ENCODE measurements at places on chromosomes 4 and X.

DNA sequence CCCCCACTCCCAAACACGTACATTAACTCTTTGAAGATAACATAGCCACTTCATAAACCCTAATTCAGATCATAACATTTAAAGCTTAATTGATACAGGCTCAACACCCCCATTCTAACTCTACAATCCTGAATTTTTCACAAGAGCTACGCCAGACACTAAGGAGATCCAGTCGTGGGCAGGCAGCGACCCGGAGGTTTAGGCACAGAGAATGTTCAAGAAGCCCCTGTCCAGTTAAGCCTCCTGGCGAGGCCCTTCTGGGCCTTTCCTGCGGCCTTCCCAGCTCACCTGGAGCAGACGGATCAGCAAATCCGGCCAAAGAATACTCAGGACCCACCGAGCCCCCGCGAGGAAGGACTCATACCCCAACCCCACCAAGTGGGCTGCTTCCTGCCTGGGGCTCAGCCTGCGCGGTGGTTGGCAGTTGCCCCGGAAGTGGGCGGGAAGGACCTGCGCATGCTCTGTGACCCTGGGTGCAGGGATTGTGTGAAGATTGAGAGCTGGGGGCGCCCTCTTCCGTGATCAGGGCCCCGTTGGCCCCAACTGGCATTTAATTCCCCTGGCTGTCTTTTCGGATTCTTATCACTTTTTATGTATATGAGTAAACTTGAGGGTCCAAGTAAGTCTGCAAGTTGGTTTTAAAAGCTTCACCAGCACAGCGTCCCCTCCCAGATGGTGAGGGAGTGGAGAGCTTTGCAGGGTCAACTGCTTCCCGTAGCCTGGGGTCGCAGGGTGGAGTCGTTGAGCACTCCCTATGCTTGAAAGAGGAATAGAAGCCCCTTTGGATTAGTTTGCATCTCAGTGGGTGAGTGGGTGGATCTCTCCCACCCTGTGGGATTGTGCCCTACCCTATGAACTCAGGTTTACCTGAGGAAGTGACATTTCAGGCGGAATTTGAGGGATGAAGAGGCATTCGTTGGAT lies at the start of gene TRIM61:
TSS of gene TRIM61 (minus strand) at position 415 of the 922 bp plus-strand sequence. CDS start 7,655 bp downstream, outside the sequence.
- peaks cover 22% of the 10 kb centered on the region for H3K4me1 ChIP-seq
- peak; percentile 93 for ATAC-seq
- peak within 1 kb of the TSS; percentile 81 for H3K27ac ChIP-seq
- H3K4me3 ChIP-seq = peak within 1 kb of the TSS; percentile 90
- H3K36me3 ChIP-seq = peaks cover 19% of the 10 kb centered on the region

GRCh38 chr4:131441004-131441688 lies 1707.9 kb upstream of the PCDH10 start:
- peak; percentile 36 for ATAC-seq
- H3K4me1 ChIP-seq = no peaks in the 10 kb centered on the region
- no peaks in the 10 kb centered on the region for H3K27me3 ChIP-seq
- H3K27ac ChIP-seq = no peak overlapping the region
- no peak overlapping the region for H3K4me3 ChIP-seq
- no peaks in the 10 kb centered on the region for H3K36me3 ChIP-seq

DNA sequence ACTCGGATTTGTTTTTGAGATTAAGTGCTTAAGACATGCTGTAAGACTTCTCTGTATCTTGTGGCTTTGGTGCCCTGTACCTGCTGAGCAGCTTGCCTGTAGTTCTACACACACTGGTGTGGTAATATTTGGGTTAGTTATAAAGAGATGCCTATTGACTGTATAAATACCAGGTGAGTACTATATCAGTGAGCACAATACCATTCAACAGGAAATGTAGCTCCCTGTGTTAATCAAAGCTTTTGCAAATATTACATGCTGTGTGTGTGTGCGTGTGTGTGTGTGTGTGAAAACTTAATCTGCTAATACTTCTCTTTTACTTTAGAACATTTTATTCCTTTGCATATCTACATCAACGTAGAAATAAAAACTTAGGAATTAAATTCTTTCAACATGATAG lies 30.1 kb downstream of the MYOZ2 start:
- no peaks in the 10 kb centered on the region for H3K36me3 ChIP-seq
- H3K4me3 ChIP-seq = no peak overlapping the region
- H3K4me1 ChIP-seq = no peaks in the 10 kb centered on the region
- H3K27me3 ChIP-seq = no peaks in the 10 kb centered on the region
- H3K27ac ChIP-seq = no peak overlapping the region
- ATAC-seq = no peak

DNA sequence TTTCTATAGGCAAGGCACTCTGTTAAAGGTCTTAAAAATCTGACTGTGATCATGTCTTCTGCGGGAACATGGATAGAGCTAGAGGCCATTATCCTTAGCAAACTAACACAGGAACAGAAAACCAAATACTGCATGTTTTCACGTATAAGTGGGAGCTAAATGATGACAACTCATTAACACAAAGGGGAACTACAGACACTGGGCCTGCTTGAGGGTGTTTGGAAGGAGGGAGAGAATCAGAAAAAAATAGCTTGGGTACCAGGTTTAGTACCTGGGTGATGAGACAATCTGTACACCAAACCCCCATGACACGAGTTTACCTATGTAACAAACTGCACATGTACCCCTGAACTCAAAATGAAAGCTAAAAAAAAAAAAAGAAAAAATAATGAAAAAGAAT lies 12.1 kb downstream of the SLC7A11 start:
- H3K4me3 ChIP-seq = no peak overlapping the region
- no peaks in the 10 kb centered on the region for H3K36me3 ChIP-seq
- ATAC-seq = no peak
- H3K27me3 ChIP-seq = no peaks in the 10 kb centered on the region
- H3K4me1 ChIP-seq = no peaks in the 10 kb centered on the region

DNA sequence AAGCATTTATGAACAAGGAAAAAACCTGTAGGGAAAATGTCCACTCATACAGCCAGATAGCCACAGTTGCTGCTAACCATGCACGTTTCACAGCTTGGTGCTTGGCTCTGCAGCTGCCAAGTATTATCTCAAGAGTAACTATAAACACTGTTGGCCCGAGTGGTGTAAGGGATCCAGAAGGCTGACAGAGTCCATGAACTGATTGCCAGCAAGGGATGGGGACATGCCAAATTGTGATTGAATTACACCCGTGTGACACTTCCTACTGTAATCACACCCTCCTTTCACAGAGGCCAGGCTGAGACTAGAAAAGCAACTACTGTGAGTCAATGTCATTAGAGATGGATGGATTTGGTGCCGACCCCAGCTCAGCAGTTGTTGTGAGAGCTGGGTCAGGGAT lies 223.9 kb upstream of the ANKRD50 start:
- no peaks in the 10 kb centered on the region for H3K36me3 ChIP-seq
- H3K4me3 ChIP-seq = no peak overlapping the region
- H3K27ac ChIP-seq = no peak overlapping the region
- H3K27me3 ChIP-seq = no peaks in the 10 kb centered on the region
- ATAC-seq = peak; percentile 34

DNA sequence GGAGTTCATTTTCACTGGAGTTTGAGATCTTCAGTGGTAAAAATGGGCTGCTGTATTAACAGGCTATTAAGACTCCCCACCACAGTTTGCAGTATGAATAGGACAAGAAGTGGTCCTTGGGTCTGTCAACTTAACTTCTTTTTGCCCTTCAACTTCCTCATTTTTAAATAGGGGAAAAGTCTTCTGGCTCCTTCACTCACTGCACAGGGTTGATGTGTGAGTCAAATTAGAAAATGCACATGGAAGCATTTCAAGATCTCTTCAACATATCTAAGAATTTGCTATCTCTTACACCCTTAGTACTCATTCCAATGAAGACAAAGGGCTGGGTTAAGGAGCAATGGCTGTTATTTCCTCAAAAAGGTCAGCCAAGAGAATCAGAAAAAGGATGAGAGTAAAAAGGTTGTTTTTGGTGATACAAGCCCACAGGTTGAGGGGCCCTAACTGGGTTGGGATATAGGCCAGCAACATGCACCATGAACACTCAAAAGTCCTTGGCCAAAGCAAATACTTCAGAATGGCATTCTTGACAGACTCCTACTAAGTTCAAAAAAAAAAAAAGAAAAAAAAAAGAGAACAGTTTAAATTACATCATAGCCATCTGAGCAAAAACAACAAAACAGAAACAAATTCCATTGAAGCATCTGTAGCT lies 13.4 kb downstream of the PDE5A start:
- no peak for ATAC-seq
- no peaks in the 10 kb centered on the region for H3K27me3 ChIP-seq
- no peak overlapping the region for H3K27ac ChIP-seq
- H3K36me3 ChIP-seq = no peaks in the 10 kb centered on the region

- H3K27ac ChIP-seq = no peak overlapping the region
- H3K27me3 ChIP-seq = no peaks in the 10 kb centered on the region
- H3K4me3 ChIP-seq = no peak overlapping the region
- ATAC-seq = no peak
Observed at GRCh38 chr4:83920375-83920774, 384.5 kb downstream of the GPAT3 start.

DNA sequence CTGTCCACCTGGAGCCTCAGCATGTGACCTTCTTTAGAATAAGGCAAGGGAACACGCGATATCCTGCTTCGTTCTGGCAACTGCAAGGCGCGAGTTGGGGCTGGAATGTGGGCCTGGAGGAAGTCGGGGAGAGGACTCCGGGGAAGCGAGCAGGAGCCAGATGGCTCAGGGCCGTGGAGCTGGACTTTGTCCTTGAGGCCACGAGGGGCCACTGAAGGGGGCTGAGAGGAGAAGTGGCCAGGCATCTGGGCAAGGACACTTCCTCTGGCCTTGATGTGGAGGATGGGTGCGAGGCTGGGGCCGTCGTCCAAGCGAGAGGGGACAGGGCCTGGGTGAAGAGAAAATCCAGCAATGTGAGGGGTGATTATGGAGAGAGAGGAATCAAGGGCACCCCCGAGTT lies 12.2 kb upstream of the DUSP9 start:
- no peak overlapping the region for H3K27ac ChIP-seq
- no peak overlapping the region for H3K4me3 ChIP-seq
- no peaks in the 10 kb centered on the region for H3K4me1 ChIP-seq
- peaks cover 26% of the 10 kb centered on the region for H3K27me3 ChIP-seq
- ATAC-seq = no peak
- no peaks in the 10 kb centered on the region for H3K36me3 ChIP-seq

GRCh38 chr4:171962110-171962509 lies 148.9 kb downstream of the GALNTL6 start:
- H3K4me1 ChIP-seq = no peaks in the 10 kb centered on the region
- no peak for ATAC-seq
- no peak overlapping the region for H3K4me3 ChIP-seq
- H3K36me3 ChIP-seq = no peaks in the 10 kb centered on the region

- no peak overlapping the region for H3K4me3 ChIP-seq
- H3K4me1 ChIP-seq = no peaks in the 10 kb centered on the region
- no peak for ATAC-seq
- H3K36me3 ChIP-seq = peaks cover 24% of the 10 kb centered on the region
- H3K27ac ChIP-seq = no peak overlapping the region
- no peaks in the 10 kb centered on the region for H3K27me3 ChIP-seq
Observed at GRCh38 chr4:75542824-75543223, 13.0 kb upstream of the ODAPH start.

GRCh38 chrX:69278031-69278687 lies 112.9 kb upstream of the PJA1 start:
- no peak overlapping the region for H3K27ac ChIP-seq
- H3K27me3 ChIP-seq = peaks cover 11% of the 10 kb centered on the region
- no peaks in the 10 kb centered on the region for H3K36me3 ChIP-seq
- H3K4me3 ChIP-seq = no peak overlapping the region
- H3K4me1 ChIP-seq = no peaks in the 10 kb centered on the region

DNA sequence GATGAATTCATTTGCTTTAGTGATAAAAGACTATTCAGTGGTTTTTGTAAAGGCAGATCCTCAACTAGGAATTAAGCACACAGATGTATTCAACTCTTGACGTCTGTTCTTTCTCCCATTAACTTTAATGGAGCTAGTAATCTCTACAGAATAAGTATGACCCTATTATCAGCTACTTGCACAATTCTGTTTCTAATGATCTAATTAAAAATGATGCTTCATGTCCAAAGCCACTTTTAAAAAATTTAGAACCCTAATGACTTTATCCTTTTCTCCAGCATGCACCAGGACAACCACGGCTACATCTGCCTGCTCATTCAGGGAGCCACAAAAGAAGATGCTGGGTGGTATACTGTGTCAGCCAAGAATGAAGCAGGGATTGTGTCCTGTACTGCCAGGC lies 85.4 kb downstream of the CBR4 start:
- ATAC-seq = no peak
- H3K4me3 ChIP-seq = no peak overlapping the region
- H3K27me3 ChIP-seq = no peaks in the 10 kb centered on the region
- no peaks in the 10 kb centered on the region for H3K4me1 ChIP-seq
- no peak overlapping the region for H3K27ac ChIP-seq

DNA sequence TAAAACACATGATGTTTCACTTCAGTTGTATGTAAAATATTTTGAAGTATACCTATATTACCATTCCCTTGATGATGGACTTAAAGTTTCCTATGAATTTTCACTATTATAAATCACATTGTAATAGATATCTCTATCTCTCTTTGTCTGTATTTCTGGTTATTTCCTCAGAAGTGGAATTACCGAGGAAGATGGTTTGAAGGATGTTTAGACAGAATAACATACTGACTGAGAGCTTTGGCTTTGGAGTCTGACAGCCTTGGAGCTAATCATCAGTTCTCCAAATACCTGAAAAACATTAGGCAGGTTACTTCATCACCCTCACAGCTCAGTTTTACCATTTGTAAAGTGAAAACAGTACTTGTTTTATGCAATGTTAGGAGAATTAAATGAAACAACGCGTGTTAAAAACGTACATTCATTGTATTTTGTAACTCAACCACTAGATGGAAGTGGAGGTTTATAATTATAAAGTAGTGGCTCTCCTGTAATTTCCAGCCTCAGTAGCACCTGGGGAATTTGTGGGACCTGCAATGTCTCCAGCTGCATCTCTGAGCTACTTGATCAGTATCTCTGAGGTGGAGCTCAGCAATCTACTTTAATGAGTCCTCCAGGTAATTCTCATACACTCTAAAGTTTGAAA lies 14.3 kb downstream of the JCHAIN start:
- H3K36me3 ChIP-seq = peaks cover 12% of the 10 kb centered on the region
- no peak overlapping the region for H3K4me3 ChIP-seq
- H3K27ac ChIP-seq = no peak overlapping the region
- no peak for ATAC-seq
- H3K4me1 ChIP-seq = peaks cover 14% of the 10 kb centered on the region

GRCh38 chr4:26058537-26058936 lies 144.5 kb downstream of the SMIM20 start:
- peak; percentile 75 for ATAC-seq
- H3K4me1 ChIP-seq = peaks cover 14% of the 10 kb centered on the region
- peak overlapping the region; percentile 3 for H3K27ac ChIP-seq
- H3K36me3 ChIP-seq = no peaks in the 10 kb centered on the region

DNA sequence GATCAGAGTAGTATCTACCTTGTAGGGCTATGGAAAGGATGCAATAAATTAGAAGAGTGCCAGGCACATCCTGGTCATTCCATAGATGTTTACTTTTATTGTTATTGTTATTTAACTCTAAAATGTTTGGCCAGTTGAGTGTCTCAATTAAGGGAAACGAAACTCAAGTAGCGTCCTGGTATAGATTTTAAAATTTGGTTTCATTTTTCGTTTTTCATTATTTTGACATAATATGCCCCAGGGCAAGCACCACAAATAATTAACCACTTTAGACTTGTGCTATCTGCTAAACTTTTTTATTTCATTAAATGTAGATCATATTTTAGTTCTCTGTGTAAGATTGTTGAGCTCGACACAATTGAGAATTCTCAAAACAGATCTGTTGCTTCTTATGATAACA lies 179.7 kb upstream of the PRPS2 start:
- H3K4me1 ChIP-seq = no peaks in the 10 kb centered on the region
- no peaks in the 10 kb centered on the region for H3K36me3 ChIP-seq
- H3K27ac ChIP-seq = no peak overlapping the region
- H3K4me3 ChIP-seq = no peak overlapping the region
- no peak for ATAC-seq

GRCh38 chrX:151006410-151007109 lies 23.4 kb downstream of the HMGB3 start:
- no peaks in the 10 kb centered on the region for H3K4me1 ChIP-seq
- ATAC-seq = no peak
- H3K27ac ChIP-seq = no peak overlapping the region
- no peaks in the 10 kb centered on the region for H3K27me3 ChIP-seq
